CD4-positive, alpha-beta T cell treated with Interleukin-17A for 4 hours (primary cell): ENCODE measurements at places on chromosomes 5 and 9.

- no peak for DNase-seq
These were observed 10.0 kb downstream of the SPINK4 start for GRCh38 chr9:33249983-33250382.

- no peak for DNase-seq
These were observed 20.0 kb downstream of the ZNF366 start for GRCh38 chr5:72487177-72487576.

GRCh38 chr5:157308836-157309465, 43.0 kb downstream of the CYFIP2 start:
- peak; percentile 42 for DNase-seq

DNA sequence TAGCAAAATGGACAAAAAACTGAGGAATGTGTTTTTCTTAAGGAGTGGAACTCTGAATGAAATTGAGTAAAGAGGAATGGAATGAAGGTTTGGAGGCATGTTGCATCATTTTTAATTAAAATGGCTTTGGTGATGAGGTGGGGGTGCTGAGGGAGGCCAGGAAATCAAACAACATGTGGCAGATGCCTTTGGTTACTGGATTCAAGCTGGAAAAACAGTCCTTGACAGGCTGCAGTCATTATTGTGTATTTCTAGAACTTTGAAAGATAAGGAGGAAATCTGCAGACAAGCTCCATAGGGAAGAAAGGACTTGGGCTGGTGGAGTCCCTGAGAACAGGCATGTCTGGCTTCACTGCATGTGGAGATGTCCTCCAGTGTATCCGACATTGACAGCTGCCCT, 203.5 kb upstream of the HAPLN1 start:
- DNase-seq: no peak

- DNase-seq: no peak
These were observed 68.8 kb downstream of the ZNF608 start for GRCh38 chr5:124677374-124678351.
